Stimulated activated CD4-positive, alpha-beta T cell treated with anti-CD3 and anti-CD28 coated beads, Interleukin-15, amount 100 ng/mL, for 48 hours (primary cell): ENCODE measurements at places on chromosomes 7 and 10.

DNA sequence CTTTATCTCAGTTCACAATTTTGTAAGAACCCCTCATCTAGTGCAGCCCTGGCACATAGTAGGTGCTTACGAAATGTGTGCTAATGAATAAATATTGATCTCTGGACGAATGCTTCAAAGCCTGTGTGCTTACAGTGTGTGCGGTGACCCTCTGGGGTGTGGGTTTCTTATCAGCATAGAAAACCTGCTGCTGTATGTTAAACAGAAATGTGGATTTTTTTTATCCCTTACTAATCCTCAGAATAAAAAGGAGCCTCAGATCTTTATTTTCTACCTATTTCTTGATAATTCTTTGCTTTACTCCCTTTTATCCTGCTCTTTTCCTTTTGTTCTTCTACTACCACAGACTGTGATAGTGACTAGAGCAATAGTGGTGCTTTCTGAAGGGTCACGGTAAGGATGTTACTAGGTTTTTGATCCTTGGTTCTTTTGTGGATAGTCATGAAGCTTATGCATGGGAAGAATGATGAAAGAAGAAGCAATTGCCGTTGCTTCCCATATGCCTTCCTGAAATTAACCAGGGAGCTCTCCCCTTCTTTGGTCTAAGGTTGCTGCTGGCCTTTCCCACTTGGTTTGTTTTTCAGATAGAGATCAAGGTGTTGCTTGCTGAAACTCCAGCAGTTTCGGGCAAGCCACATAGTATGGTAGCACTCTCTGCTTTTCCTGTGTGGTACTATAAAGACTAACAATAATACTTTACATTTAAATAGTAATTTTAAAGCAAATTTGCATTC, 44.7 kb downstream of the SPAG6 start:
- no peak for DNase-seq

DNA sequence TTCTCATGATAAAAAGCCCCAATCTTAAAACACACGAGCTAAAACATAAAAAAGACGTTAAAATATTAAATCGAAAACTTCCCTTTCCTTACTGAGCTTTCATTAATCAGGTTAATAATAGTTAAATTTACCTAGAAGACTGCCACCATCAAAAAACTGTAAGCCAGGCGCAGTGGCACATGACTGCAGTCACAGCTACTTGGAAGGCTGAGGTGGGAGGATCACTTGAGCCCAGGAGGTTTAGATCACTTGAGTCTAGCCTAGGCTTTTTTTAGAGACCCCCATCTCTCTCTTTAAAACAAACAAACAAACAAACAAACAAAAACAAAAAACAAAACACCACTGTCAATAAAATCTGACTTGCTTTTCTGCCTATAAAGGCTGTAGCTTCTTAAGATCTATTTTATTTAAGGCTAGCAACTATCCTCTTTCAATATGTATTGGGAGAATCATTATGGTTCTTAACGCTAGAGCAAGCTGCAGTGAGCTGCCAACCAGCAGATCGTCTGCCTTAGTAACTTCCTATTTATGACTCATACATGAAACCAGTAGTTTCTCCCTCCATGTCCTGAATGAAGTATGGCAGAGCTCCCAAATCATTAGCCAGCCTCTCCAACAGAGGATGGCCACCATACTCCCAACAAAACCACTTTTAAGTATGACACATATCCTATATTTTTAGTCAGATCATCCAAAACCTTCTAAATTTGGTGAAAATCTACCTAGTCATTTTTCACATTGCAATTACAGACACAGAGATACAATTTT, 163.7 kb downstream of the SRPK2 start:
- no peak for DNase-seq

DNA sequence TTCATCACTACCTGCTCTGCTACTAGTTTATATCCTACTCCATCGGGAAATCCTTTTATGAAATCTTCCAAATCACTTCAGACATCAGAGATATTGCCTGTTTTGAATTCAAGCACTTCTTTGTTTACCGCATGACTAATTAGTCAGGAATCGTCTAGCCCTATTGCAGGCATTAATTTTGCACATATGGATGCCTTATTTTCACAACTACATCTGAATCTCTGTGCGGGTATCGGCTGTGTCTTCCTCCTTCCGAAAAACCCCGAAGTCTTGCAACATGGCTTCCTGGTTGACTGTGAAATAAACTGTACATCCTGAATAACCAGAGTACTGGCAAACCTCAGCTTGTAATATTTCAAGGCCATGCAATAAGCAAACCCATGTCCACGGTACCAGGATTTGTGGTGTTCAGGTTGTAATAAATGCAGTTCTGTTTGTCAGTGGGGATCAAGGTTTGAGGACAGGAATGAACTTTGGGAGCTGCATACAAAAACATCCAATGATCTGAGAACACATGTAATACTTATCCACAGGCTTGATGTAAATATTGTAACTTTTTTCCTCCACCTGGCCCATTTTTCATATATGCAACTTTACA, 642.1 kb downstream of the PARD3 start:
- DNase-seq: no peak

- no peak for DNase-seq
Measured at GRCh38 chr10:98047009-98047741, 16.8 kb upstream of the CRTAC1 start.

- no peak for DNase-seq
Measured at GRCh38 chr7:3109311-3109915, 65.7 kb upstream of the CARD11 start.

DNA sequence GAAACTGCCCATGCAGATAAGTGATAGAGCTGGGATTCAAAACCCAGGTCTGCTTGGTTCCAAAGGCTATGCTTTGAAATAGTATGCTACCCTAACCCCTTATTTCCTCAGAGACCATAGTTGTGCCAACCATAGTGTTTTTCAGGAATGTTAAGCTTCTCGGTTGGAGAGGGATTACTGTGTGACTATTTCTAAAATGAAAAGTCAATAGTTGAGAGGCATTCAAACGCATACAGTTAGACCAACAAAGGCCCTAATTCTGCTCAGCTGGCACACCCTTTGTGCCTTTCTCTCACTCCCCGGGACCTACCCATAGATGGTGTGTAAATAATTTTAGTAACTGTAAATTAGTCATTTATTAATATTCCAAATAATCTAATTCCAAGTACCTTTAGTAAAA, 64.6 kb upstream of the RNF148 start:
- no peak for DNase-seq

DNA sequence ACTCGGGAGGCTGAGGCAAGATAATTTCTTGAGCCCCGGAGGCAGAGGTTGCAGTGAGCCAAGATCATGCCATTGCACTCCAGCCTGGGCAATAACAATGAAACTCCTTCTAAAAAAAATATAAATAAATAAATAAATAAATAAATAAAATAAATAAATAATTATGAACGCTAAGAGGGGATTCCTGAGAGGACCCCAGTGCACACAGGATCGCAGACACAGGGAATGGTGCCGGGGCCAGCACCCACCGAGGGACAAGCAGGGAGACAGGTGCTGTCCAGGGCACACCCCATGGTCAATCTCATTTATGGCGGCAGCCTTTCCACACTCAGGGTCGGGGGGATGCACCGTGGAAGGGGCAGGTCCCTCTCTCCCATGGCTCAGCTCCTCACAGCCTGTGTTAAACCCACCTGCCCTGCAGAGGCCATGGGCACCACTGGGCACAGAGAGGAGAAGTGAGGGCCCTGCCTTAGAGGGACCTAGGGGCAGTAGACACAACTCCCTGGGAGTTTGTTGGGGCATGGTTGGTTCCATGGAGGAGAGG, 2.2 kb upstream of the RAMP3 start:
- no peak for DNase-seq

DNA sequence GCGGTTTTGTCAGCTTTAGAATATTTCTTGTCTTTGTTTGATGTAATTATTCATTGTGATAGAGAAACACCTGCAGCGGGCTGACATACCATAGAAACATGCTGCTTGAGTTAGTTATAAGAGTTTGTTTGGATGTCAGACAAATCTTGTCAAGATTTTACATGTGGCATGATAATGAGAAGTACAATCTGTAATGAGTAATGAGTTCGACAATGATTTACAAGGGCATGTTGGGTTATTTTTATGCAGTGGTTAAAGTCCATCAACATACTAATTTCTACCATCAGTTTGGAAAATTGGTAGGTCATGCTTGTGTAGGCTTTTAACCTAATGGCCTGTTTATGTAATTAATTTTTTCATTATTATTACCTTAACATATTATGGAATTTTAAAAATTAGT, 31.3 kb downstream of the FZD1 start:
- no peak for DNase-seq

DNA sequence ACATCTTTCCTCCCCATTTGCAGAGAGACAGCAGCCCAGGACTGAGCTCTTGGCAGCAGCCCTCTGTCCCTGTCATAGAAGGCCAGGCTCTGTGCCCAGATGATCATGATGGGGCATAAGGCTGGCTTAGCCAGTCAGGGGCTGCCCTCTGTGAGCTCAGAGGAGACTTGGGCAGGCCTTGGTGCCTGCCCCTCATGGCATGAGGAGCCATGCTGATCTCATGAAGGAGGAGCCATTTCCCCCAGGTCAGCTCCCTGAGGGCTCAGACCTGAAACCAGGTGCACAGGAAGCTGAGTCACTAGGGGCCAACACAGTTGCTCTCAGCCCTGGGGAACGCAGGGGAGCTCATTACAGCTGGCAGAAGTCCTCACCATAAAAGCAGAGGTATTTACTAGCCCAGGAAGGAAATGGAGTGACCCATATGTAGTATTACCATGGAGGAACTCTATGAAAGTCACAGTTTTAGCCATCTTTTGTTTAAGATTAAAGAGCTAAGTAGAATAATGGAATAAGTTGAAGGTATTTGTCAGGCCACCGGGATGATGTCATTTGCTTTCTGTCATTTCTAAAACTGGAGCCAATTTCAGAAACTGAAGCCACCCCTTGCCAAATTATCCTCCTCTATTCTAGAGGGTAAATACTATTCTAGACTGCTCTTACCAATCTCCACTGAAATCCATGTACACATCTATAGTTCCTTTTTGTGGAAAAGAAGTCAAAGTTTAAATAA, 362.4 kb upstream of the ZNF32 start:
- DNase-seq: peak; percentile 4

DNA sequence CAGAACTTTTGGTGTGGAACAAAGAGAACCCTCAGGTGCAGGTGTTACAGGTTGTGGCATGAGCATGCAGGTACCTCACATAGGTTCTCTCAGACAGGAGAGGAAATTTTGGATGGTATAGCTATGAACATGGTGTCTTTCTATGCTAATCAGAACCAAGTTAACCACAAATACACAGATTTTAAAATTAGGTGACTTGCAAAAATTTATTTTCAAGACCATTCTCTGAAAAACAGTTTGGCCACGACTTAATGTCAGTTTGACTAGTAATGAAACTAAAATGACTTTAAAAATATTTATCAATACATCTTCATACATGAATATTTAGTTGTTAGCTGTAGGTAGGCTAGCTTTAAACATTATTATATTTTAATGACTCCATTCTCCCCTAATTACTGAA, 129.6 kb downstream of the SRI start:
- no peak for DNase-seq

- DNase-seq: no peak
Measured at GRCh38 chr7:147535701-147536111, 1054.9 kb upstream of the C7orf33 start.

DNA sequence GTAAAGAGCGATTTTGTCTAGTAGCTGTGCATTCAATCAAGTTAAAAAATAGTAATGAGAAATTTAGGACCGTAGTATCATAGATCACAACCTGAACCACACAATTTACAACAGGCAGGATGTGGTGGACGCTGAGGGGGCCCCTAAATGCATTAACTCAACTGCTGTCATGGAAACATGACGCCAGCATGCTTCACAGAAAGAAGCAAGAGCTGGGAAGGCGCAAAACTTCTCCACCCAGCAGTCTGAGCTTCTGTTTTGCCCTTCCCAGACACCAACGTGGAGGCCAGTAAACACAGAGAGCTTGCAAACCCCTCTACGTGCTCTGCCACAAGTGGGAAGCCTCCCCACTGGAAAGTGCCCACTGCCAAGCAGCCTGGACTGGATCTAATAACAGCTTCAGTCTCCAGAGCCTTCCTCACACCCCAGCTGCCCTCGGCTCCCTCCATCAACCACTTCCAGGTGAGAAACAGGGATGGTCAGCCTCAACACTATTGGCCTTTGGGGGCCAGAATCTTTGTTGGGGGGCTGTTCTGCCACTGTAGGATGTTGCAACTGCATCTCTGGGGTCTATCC, 151.8 kb downstream of the SFMBT2 start:
- DNase-seq: peak; percentile 59

DNA sequence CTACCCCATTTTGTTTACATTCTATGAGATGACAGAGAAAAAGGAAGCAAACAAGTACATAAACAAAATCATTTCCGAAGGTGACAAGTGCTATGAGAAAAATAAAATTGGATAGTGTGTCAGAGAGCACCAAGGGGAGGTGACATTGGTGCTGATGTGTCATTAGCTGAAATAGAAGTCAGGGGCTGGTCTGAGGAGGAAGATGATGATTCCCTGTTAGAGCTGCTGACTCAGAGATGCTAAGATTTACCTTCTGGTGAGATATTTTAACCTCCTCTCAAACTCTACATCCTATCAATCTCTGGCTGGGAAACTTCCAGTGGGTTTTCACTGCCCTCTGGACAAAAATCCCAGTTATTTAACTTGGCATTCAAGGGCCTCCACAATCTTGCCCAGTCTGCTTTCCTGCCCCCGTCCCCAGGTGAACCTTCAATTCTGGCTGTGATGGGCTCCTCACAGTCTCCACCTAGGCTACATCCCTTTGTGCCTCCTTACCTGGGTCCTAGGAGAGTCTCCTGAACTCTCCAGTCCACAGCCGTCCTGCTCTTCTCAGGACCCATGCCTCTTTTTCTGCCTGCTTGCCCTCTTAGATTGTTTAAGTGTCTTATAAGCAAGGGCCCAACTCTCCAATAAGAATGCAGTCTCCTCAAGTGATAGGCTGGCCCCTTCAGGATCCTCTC, 26.6 kb downstream of the DUSP5 start:
- no peak for DNase-seq

GRCh38 chr7:39838326-39838725, 111.7 kb upstream of the CDK13 start:
- no peak for DNase-seq

DNA sequence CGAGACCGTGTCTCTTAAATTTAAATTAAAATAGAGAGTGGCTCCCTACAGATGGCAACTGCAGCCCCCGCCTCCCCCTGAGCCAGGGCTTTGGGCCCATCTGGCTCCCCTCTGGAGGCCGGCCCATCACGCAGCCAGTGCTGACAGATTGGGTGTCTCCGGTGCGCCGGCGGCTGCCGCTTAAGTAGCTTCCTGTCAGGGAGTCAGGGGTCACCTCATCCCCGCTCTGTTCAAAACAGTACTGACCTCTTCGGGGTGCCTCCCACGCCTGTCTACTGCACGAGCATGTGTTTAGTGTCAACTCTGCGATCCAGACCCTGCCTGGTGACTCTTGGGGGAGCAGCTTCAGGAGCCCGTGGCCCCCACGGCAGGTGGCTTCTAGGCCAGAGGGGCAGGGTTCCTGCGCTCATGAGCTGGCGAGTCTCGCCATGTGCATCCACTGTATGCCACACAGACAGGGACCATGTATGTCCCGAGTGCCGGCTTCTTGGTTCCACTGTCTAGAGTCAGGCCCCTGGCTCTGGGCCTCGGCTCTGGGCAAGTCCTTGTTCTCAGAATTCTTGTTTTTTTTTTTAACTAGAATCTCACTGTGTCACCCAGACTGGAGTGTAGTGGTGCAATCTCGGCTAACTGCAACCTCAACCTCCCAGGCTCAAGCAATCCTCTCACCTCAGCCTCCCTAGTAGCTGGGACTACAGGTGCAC, 36.1 kb downstream of the KCTD7 start:
- no peak for DNase-seq
